ENCODE measurements at places on chromosomes 16 and 17.

DNA sequence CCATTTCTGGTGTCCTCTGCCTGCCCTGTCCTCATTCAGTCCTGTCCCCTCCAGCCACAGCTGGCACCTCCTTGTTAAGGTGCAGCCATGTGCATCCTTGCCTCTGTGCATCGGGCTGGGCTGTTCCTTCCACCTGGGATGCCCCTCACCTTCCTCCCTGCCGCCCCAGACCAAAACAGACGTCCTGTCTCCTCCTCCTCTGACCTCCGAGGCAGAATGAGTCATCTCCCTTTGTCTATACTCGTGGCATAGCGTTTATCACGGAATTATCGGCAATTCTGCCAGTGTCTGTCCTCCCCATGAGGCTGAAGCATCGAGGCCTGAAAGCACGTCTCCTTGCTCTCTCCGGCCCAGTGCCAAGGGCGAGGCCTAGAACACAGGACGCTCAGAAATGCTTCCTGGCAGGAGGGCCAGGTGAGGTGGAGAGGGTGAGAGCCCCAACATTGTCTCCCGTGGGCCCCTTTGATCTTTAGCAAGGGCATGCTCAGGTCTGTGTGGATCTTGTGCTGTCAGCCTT is 4.6 kb downstream of the RAI1 start:
- DNase-seq: no peak

DNA sequence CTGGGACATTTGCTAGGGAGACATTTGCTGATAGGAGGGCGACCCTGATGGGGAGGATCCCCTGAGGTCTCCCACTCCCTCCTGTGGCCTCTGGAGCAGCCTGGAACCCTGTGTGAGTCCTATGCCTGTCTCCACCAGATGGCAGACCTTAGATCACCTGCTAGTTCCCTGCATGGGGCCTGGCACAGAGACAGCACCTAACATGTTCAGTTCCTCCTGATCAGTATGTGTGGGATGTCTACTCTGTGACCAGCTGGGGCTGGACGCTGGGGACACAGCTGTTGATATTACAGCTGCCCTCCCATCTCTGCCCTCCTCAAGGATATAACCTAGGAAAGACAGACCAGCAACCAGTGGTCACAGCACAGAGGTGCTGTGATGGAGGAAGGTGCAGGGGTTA is 1.1 kb upstream of the ADCY7 start:
- peak; percentile 24 for DNase-seq

DNA sequence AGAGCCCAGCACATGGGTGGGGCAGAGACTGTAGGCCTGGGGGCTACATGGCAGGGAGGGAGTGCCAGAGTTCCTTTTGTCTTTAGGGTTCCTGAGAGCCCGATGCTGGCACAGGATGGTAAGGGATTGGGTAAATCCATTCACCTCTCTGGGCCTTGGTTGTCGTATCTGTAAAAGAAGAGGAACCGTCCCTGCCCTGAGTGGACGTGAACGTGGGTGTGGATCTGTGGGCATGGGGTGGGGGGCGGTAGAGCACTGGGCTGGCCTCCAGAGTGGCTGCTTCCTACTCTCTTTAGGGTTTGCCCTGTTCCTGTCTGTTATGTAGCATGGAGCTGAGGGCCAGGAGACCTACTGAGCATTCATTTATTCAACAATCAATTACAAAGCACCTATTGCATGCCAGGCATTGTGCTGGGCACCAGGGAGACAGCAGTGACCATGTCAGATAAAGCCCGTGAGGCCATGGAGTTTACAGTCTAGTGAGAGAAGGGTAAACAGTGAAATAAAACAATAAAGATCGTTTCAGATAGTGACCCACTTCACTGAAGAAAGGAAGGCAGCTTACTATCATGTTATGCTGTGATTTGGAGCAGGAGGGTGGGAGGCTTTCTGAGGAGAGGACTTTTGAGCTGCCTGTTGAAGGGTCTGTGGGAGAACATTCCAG is 13.1 kb upstream of the TCAP start:
- no peak for DNase-seq

DNA sequence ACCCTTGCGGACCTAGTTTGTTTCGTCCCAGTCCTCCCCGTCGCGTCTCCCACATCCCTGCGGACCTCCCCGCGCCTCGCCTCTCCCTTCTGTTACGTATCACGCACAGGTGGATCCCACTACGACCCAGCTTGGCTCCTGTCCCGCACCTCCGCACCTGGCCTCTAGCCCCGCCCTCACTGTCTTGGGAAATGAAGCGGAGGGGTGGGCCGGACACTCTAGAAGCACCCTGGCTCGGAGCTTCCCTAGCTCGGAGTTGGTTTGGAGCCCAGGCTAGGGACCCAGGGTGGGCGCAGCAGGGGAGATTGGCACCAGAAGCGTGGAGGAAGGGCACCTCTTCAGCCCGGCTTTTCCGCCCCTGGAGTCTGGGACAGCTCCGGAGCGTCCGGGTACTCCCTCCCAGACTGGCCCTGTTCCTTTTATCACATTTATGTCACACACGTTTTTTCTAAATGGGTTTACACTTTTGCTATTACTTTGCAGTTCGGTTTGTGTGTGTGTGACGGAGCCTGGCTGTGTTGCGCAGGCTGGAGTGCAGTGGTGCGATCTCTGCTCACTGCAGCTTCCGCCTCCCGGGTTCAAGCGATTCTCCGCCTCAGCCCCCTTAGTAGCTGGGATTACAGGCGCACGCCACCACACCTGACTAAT is 1.4 kb upstream of the CEMP1 start:
- peak; percentile 85 for DNase-seq

- no peak for DNase-seq
Measured at GRCh38 chr17:83199500-83200201, 120.2 kb downstream of the METRNL start.

DNA sequence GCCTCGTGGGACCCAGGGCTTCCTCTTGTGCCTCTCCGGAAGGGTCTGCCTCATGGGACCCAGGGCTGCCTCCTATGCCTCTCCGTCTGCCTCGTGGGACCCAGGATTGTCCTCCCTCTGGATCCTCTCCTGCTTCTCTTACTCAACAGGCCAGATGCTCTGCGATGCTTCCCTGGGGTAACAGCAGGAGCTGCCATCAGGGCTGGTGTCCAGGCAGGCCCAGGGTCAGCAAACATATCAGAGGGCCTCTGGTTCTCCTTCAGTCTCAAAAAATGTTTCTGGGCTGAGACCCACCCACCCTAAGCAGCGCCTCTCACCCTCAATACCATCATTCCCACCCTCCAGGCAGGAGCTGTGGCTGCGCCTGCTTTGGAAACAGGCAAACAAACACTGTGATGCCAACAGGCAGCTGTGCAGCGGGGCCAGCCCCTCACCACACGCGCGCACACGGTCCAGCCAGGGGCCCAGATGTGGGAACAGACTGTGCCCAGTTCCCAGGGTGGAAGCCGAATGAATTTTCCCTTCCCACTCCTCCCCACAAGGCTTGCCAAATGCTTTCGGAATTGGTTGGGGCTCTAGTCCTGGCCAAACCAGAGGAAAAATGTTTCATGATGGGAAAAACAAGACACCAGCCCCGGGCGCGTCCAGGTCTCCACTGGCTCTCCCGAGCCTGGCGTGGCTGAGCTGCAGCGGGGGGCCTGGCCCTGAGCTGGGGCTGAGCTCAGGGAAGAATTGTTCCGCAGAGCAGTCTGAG is 11.3 kb downstream of the TIMM22 start:
- DNase-seq: no peak

GRCh38 chr17:66915204-66915611 is 49.3 kb upstream of the CACNG4 start:
- DNase-seq: no peak

- no peak for DNase-seq
Measured at GRCh38 chr17:30273373-30273772, 18.4 kb downstream of the BLMH start.

DNA sequence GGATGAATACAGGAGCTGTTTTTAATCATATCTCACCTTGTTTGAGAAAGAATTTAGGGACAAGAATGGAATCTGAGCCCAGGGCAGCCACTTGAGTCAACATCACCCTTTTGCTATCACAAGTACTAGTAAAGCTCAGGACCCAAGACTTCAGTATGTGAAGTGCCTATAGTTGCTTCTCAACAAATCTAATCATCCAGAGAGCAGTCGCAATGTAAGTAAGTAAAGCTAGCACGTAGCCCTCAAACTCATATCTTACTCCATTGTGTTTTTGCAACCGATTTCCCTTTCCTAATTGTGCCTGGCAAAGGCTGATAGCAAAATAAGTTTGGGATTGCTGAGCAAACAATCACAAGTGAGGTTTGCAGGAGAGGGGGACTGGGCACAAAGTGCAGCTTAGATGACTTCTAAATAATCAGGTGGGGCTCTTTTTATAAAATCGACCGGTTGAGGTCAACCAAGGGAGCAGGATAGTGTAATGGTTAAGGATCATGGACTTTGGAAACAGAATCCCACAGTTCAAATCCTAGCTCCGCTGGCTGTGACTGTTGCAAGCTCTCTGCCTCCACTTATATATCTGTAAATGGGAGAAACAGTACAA is 13.0 kb downstream of the TOB1 start:
- no peak for DNase-seq

- peak; percentile 68 for DNase-seq
Measured at GRCh38 chr17:44830359-44831288, 537 bp upstream of the GJC1 start.

DNA sequence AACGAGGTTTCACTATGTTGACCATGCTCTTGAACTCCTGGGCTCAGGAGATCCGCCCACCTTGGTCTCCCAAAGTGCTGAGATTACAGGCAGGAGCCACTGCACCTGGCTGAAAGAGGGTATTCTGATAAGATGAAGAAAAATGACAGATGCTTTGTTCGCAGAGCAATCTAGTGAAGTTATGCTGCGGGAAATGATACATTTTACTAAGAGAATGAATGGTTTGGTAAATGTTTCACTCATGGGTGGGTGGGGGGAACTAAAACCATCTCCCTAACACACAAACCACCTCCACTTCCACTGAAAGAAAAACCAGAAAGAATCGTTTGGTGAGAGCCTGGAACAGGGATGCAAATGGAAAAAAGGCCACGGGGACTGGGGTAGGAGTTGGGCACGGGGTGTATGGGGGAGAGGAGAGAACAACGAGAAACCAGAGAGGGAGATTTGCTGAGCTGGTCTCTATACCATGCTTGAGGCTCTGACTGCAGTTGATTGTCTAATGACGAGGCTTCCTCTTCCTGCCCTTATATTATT is 19.0 kb upstream of the XYLT2 start:
- DNase-seq: no peak

GRCh38 chr16:11064202-11064540 is 119.8 kb downstream of the CLEC16A start:
- DNase-seq: no peak

GRCh38 chr16:14958970-14959369 is 15.9 kb upstream of the PDXDC1 start:
- DNase-seq: no peak

DNA sequence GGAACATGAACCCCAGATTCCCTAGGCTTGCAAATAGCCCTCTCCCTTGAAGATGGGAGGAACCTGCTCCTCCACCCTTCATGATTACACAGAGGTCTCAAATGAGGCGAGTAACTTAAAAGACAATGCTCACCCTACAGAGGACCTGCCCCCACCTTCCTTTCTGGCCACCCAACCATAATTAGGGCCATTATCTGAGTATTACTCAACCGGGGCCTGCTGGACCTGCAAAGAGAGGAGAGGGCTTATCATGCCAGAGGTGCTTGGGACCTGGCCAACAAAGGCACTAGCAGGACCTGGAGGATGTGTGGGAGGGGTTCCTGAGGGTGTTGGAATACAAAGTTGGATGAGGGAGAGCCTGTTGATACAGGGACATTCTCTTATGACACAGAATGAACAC is 42.4 kb downstream of the RNF157 start:
- no peak for DNase-seq

- DNase-seq: no peak
Measured at GRCh38 chr16:72677662-72678447, 370.1 kb downstream of the ZFHX3 start.

DNA sequence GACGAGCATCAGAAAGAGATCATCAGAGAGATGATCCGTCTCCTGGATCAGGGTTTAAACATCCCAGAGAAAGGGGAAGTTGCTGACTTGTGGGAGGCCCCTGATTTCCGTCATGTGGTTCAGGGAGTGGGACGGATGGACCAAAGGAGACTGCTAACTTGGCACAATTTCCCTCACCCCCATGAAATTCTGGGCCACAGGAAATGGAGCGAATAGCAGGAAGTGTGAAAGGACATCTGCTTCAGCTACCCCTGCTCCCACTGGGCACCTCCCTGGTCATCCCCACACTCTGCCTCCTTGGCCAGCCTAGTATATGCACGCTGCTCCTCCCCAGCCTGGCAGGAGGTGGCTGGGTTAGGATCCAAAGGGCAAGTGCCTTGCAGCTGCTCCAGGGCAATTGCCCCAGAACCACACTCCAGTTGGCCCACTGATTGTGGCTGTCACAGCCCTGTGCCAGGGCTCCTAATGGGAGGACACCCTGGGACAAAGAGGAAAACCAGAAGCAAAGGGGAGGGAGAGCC is 1.3 kb downstream of the ARRB2 start:
- DNase-seq: peak; percentile 65

- DNase-seq: no peak
Measured at GRCh38 chr17:55722742-55723487, at the start of gene TMEM100. TMEM100 (minus strand) TSS chr17:55722864; CDS start chr17:55721070, 1,794 bp downstream.

All from G401 (cell line).